Skeletal muscle cell (primary cell): ENCODE measurements at places on chromosomes 3 and 15.

- DNase-seq = no peak
Observed at GRCh38 chr3:50412231-50412754, 53.0 kb upstream of the TMEM115 start.

DNA sequence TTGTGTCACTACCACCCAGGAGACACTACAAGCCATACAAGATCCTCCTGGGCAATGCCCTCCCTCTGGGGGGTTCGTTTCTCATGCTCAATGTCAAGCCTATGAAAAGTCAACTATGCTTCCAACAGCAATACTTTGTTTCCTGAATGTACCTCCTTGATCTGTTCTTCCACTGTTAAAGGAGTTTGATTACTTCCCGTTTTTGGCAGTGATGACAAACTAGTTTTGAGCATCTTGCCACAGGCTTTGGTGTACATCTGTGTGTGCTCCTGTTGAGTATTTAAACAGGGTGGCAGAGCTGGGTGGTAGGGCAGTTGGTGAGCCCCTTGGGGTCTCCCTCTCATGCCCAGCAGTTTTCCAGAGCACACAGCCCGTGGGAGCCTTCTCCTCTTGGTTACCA is 81.4 kb downstream of the IL12A start:
- DNase-seq = no peak

GRCh38 chr15:87021751-87022150 is 942.1 kb downstream of the AGBL1 start:
- no peak for DNase-seq

DNA sequence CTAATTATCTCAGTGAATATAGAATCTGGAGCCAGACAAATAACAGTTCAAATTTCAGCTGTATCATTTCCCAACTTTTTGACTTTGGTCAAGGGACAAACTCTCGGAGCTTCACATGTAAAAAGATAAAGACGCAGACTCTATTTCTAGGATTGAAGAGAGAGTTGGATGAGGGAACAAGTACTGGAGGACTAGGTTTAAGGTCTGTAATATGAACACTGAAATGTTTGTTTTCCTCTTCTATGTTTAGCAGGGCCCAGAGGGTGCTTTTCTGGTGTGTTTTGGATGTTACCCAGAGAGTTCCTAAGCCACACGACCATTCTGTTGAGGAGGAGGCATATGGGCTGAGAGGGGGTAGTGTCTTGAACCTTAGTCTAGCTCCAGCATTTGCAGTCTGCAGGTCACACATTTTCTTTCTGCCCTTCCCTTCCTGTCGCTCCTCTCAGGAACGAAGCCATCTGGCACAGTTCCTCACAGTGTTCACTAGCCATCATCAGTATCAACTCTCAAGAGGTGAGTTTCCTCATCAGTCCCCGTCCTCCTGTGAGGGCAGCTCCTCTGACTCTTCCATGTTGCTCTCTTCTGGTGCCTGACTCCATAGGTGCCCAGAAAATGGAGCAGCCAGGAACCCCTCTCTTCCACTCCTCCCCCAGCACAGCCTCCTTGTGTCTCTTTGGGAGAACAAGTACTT is 250.1 kb downstream of the SQOR start:
- no peak for DNase-seq

GRCh38 chr15:28923726-28924280 is 38.0 kb downstream of the APBA2 start:
- DNase-seq = no peak

- peak; percentile 87 for DNase-seq
Observed at GRCh38 chr15:62758126-62758951, 284.2 kb upstream of the TPM1 start.

GRCh38 chr3:118501152-118501551 is 533.5 kb downstream of the IGSF11 start:
- DNase-seq = no peak
